Naive thymus-derived CD4-positive, alpha-beta T cell (primary cell): ENCODE measurements at places on chromosomes 5 and 9. TPM values are rescaled to one million over a fixed set of nuclear protein-coding genes. Genes with fewer than 3 reads are reported as not detected.

DNA sequence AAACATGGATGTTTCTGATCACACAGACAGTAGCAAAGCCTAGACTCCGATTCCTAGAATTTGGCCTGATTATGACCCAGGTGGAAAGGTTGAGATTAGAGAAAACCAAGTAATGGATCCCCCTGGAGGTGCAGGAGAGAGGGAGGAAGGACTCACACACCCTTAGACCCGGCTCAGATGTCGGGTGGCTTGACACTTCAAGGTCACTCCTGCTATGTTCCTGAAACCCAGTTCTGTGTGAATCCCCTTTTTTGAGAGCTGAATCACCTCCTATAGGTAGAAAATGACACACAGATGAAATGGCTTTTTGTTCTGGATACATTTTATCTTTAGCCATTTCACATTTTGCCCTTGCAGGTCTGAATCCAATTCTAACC lies 192.8 kb downstream of the ARRDC3 start:
- no peak for DNase-seq

The SPINK6 gene
- not detected for total RNA-seq

DNA sequence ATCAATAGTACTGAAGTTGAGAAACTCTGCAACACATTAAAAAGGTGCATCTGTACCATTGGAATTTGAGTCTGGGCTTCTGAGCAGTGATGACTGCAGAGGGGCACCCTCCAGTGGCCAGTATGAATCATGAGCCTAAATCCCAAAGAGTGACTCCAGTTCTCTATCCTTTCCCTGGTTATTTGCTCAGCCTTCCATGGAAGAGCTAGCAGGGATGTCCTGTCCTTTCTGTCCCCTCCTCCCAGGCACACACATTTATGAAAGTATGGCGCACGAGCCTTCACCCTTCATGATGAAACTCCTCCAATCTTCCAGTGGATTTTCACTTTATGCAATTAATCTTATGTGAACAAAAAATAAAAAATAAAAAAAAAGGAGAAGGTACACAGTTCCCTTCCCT lies 81.0 kb downstream of the ESM1 start:
- no peak for DNase-seq

DNA sequence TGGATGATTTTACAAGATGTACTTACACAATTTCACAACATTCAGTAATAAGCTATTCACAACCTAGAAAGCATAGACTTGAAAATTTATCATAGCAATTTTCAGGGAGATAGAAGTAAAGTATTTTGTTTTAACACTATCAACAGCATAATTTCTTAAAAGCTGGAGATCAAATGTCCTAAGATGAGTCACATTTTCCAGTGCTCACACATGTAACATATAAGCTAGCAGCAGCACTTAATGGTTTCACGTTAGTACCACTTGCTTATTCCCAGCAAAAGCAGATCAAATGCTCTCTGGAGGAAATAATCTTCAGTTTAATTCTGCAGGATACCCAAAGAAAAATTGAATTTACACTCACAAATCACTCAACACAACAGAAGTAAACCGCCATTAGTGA lies 6.5 kb downstream of the OR13C8 start:
- no peak for DNase-seq

DNA sequence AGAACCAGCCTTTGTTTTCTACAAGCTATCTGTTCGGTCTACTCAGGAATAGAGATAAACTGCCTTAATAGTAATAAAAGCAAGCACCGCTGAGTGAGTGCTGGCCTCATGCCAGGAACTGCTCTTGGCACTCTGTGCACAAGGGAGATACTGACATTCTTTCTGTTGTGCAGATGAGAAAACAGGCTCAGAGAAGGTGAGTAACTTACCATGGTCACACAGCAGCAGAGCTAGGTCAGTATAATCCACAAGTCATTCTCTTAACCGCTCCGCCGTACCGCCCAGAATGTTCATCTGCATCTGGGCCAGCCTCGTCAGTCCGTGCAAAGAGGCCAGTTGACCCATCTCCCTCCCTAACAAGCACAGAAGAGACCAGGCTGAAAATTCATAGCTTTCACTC lies 27.4 kb downstream of the QRFP start:
- DNase-seq: no peak
